NCI-H2081 (cell line): ENCODE measurements at places on chromosomes 4 and X.

DNA sequence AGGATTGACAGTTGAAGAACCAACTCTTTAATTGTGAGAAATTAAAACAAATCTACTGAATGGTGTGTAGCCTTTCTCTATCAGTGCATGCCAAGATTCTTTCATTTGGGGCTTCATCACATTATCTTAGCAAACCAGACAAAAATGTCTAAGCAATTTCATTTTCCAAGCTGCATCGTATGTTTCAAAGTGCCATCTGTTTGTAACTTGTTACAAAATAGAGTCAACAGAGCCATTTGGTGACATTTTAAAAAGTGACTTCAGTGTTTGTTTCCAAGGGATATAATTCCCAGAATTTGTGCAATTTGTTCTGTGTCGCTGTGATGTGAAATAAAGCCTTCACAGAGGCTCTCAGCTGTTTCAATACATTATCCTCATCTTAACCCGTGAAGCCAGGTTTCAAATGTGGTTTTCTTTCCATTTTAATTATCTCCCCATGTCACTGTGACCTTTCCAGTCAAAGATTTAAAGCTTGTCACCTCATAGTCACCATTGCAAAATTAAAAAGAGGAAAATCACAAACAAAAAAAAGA is 46.0 kb upstream of the C1QTNF7 start:
- DNase-seq, result no peak

- no peak for DNase-seq
These were observed 46.3 kb upstream of the VCX3B start for GRCh38 chrX:8418301-8418700.

GRCh38 chr4:52868133-52868532 is 6.0 kb downstream of the RASL11B start:
- no peak for DNase-seq

DNA sequence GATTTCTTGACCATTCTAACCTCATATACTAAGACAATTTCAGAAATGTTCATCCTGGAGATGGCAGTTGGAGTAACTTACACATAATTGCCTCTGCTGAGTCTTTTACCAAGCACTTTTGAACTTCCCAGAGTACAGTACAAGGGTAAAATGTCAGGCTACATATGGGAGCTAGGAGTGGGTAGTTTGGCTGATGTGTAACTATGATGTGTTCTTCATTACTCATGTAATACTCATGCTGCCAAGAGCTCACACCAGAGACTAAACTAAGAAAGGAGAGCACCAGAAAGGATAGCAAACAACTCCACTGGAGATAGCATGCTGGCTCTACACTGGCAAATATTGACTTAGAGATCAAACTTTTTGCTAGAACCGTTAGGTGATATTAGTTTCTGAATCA is 194.0 kb downstream of the PDGFRA start:
- DNase-seq, result no peak

DNA sequence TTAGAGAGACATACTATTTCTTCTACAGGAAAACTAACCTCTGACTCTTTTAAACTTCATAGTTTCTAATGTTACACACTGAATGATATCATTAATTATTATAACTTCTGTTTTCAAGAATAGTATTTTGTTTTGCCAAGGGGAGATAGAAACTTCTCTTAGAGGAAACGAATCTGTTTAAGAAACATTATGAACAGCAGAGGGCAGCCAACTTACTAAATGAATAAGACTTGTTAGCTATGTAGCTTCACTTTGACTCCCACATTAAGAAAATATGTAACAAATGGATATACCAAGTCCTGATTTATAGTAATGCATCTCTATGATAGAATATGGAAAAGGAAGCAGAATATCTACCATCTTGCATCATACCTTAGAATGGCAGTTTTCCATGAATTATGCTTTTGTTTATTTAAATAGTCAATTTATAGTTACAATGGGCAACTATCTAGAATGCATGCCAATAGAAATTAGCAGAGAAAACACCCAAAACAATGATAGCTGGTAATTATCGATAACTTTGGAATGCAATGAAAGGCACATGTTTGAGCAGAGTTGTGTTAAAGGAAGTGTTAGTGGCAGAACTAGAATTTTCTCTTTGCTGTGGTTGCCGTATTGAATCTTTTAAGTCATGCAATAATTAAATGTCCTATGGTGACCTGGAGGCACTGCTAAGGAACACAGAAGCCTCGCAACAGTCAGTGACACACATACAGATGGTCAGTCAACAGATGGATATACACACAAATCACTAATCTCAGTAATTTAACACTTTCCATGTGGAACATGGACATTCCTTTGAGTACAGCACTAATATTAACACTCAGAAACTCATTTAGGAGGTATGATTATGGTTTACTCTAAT is 105.7 kb upstream of the PDLIM3 start:
- peak; percentile 46 for DNase-seq

- no peak for DNase-seq
These were observed 28.8 kb downstream of the SH3TC1 start for GRCh38 chr4:8227771-8228318.

DNA sequence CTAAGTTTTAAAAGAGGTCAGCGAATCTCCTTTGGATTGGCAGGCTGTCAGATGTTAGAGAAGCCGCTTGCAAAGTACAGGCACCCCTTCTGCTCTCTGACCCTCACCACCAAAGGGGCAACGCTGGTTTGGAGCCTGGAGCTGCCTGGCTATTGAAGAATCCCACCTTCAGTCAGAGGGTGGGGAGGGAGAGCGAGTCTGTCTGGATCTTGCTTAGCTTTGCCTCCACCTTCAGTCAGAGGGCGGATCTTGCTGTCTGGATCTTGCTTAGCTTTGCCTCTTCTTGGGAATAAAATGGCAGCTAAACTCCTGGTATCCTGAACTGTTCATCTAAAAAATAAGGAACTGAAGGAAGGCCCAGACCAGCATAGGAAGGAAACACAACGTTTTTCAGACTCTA is 7.3 kb downstream of the CCDC110 start:
- no peak for DNase-seq

DNA sequence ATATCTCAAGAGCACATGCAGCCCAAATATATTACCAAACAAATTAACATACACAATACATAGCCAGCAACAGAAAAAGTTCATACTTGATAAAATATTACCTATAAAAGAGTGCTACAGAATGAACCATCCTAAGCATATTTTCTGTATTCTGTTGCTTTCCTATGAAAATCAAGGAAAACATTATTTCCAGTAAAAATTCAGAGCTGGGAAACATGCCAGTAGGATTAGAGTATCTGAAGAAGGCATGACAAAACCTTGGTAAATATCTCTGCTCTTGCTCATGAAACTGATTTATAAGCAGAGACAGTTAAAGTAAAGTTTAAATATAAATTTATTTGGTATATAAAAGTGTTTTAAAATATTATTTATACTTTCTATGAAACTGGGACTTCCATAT is 599.7 kb downstream of the ARAP2 start:
- no peak for DNase-seq

DNA sequence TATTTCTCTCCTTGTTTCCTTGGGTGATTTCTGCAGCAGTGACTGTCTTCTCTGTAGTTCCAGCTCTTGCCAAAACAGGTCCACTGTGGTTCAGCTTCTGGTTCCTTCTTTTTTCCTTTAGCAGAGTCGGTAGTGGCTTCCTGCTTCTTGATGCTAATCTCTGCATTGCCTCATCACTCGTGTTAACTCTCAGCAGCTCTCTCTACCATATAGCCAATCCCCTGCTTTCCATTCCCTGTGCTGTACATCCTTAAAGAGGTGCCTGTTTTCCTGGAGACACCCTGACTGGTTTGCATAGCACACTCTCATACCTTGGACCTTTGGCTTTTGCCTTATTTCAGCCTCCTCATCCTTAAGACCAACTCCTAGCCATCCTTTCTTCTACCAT is 191.2 kb upstream of the LNX1 start:
- no peak for DNase-seq

- DNase-seq, result no peak
These were observed 135.4 kb upstream of the NKX1-1 start for GRCh38 chr4:1541449-1542225.

GRCh38 chrX:151789179-151789800 is 54.7 kb downstream of the CNGA2 start:
- DNase-seq, result no peak

GRCh38 chr4:4862071-4862551 is 2.6 kb downstream of the MSX1 start:
- no peak for DNase-seq

DNA sequence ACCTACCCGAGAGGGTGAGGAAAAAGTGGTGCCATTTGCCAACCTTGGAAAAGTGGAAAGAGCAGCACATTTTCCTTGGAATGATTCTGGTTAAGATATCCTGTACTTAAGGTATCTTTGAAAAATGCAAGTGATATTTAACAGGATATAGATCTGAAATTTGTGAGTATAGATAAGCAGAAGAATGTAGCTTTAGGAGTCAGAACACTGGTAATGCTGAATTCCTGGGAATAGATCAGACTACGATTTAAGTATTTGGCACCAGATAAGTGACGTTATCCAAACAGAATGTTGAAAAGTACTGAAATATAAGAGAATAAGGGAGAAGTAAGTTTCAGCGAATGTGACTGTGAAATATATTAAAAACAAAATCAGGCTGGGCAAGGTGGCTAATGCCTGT is 210.1 kb downstream of the PCDH7 start:
- DNase-seq, result no peak

- DNase-seq, result no peak
These were observed 107.2 kb upstream of the NALF2 start for GRCh38 chrX:69396916-69397315.

- DNase-seq, result no peak
These were observed 48.5 kb upstream of the GRIA2 start for GRCh38 chr4:157172011-157172410.

- no peak for DNase-seq
These were observed 22.3 kb downstream of the QRFPR start for GRCh38 chr4:121358473-121358872.

- DNase-seq, result peak; percentile 54
These were observed 534.7 kb downstream of the KCNIP4 start for GRCh38 chr4:21413807-21414370.

GRCh38 chr4:36123906-36124305 is 120.4 kb downstream of the ARAP2 start:
- DNase-seq, result no peak

DNA sequence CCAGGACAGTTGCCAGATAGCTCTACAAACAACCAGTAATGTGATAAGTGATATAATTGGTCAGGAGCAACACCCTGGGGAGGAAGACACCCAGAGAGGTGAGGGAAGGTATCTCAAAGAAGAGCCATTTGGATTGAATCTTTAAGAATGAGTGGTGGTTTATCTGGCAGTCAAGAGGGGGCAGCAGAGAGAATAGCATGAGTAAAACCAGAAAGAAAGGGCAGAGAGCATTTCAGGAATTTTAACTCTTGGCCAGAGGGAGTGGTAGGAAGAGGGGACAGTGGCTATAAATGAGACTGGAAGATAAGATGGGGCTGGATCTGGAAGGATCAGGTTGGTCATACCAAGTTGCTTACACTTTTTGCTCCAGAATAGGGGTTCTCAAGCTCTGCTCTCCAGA is 5.9 kb upstream of the SEPTIN6 start:
- DNase-seq, result peak; percentile 55

- DNase-seq, result no peak
These were observed 284.0 kb upstream of the FRG1 start for GRCh38 chr4:189656641-189657040.

- no peak for DNase-seq
These were observed 24.9 kb upstream of the SGMS2 start for GRCh38 chr4:107799669-107800450.

- DNase-seq, result peak; percentile 1
These were observed 42.3 kb upstream of the FAT1 start for GRCh38 chr4:186765673-186766546.

GRCh38 chrX:154727871-154728270 is 23.0 kb downstream of the GAB3 start:
- no peak for DNase-seq

- DNase-seq, result no peak
These were observed 136.5 kb downstream of the RAB28 start for GRCh38 chr4:13347517-13348125.

DNA sequence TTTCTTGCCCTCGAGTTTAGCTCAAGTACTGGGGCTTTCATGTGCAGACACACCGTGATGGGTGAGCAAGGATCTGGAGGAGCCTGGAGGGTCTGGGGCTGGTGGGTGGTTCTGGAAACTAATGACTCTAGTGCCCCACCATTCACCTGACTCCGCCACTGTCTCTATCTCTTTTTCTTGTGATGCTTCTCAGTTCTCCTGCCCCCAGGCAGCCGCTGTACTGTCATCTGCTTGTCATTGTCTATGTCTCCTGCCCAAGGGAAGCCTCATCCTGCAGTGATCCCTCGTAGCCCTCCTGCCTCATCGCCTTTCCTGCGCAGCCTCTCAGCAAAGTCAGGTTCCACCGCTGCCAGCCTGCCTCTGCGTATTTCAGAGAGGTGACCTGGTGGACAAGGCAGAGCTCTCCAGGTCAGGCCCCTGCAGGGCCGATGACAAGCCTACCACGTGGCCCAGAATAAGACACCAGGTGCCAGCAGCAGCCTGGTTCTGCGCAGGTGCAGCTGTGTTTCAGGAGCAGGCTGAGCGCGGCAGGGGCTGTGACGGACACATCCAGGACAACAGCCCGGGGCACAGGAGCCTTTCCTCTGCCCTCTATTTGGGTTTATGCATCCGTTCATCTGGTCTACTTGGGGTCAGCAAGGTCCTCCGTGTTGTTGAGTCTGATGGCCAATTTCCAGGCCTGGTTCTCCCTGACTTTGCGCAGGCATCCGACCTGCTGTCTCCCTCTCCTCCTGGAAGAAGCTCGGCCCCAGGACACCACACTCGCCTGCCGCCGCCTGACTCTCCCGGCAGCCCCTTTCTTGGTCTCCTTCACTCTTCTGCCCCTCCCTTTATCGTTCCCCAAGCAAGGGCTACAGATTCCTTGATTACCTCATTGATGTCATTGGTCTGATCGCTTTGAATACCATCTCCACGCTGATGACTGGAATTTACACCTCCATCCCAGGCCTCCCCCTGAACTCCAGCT is 30.9 kb upstream of the CDKN2AIP start:
- no peak for DNase-seq

GRCh38 chrX:70508296-70508911 is 63.8 kb downstream of the DLG3 start:
- DNase-seq, result peak; percentile 34

GRCh38 chrX:27815209-27815608 is 7.4 kb downstream of the MAGEB10 start:
- no peak for DNase-seq

- DNase-seq, result no peak
These were observed 24.7 kb downstream of the TLR10 start for GRCh38 chr4:38757945-38758600.

- DNase-seq, result no peak
These were observed 239.0 kb upstream of the MAB21L2 start for GRCh38 chr4:150342945-150343344.

GRCh38 chr4:83438719-83439118 is 16.9 kb downstream of the HELQ start:
- DNase-seq, result no peak

- DNase-seq, result no peak
These were observed 131.1 kb downstream of the HS3ST1 start for GRCh38 chr4:11297627-11298026.

GRCh38 chr4:43481526-43481925 is 589.0 kb downstream of the GRXCR1 start:
- DNase-seq, result no peak

- DNase-seq, result no peak
These were observed 37.5 kb downstream of the USP46 start for GRCh38 chr4:52621567-52621966.

- DNase-seq, result no peak
These were observed 201.2 kb downstream of the MID1IP1 start for GRCh38 chrX:39002466-39002865.
